Heart left ventricle (tissue), 16 donors: ENCODE measurements at places on chromosomes 1 and 21. TPM values are rescaled to one million over a fixed set of nuclear protein-coding genes. Genes with fewer than 3 reads are reported as not detected.

Gene P3H1
- total RNA-seq, result 11.0 TPM

Gene PSRC1
- 0.35 TPM for total RNA-seq

Gene ZFP69
- total RNA-seq, result 1.1 TPM

Gene SELL
- total RNA-seq, result 2.4 TPM

Gene PGLYRP3
- not detected for total RNA-seq

Gene CLCNKB
- 1.3 TPM for total RNA-seq

Gene FLG2
- not detected for total RNA-seq

Gene POLR3C
- 15.1 TPM for total RNA-seq

DNA sequence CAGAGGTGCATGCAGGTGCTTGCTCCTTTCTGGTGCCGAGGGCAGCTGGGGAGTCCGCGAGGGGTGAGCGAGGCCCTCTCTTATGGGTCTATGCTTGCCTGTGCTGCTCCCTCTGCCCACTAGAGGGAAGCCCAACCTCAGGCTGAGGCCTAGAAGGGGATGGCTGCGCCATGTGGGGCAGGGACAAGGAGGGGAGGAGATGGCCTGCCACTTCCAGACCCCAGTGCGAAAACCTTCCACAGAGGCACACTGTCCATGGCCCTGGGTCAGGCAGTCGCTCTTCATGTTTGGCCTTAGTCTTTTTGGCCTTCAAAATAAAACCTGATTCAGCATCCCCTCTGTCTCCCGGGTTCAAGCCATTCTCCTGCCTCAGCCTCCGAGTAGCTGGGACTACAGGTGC lies 14.0 kb downstream of the RHBG start:
- peak; percentile 65 for DNase-seq

DNA sequence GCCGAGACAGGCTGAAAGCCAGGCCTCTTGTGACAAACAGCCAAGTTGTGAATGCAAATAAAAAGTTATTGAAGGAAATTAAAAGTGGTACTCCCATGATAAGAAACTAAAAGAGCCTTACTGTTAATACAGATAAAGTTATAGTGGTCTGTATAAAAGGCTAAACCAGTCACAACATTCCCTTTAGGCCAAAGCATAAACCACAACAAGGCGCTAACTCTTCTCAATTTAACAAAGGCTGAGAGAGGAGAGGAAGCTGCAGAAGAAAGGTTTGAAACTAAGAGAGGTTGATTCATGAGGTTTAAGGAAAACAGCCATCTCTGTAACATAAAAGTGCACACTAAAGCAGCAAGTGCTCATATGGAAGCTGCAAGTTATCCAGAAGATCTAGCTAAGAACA lies 10.7 kb downstream of the C1orf105 start:
- DNase-seq, result no peak

DNA sequence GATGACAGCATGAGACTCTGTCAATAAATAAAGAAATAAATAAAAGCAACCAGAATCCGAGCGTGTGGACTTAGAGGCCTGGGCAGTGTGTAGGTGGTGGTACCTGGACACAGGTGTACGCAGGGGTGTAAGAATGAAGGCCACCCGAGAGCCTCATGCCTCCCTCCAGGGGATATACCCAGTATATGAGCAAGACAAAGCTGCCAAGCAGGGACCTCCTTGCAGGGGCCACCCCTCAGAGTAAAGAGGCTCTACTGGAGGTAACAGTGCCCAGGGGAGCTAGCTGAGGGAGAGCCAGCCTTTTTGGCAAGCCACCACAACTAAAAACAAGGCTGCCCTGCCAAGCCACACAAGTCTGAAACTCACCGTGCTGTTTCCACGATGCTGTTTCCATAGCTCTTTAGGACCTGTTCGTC lies 179.2 kb upstream of the RAB4A start:
- DNase-seq, result no peak

GRCh38 chr1:77467741-77468140 lies 185.9 kb downstream of the AK5 start:
- DNase-seq, result no peak

DNA sequence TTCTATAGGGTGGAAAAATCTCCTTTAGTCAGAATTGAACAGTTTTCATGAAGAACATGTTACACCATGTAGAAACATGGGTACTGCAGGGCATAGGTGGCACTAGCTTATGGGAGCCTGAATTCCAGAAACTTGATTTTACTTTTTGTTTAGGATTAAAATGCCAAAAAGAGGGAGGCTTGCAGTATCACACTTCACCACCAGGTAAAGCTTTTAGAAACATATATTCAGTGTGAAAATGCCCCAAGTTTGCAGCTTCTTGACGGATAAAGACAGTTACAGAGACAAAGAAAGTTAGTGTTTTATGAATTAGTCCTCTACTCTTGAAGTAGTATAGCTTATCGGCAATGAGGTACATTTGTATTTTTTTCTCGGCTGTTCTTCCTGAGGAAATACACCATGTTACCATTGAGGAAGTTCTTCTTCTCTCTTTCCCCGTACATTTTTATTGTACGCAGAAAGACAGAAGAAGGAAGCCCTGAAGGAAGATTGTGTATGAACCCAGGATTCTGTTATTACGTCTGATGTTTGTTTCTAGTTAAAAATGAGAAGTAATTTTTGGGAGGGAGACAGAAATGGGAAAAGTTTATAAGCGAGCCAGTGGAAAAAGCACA lies 66.1 kb downstream of the PBX1 start:
- no peak for DNase-seq

- DNase-seq, result no peak
Observed at GRCh38 chr1:112651205-112651604, 23.3 kb upstream of the MOV10 start.

GRCh38 chr1:176521211-176521610 lies 58.2 kb downstream of the PAPPA2 start:
- no peak for DNase-seq

- DNase-seq, result no peak
Observed at GRCh38 chr1:77680173-77680572, 2.3 kb downstream of the ZZZ3 start.

DNA sequence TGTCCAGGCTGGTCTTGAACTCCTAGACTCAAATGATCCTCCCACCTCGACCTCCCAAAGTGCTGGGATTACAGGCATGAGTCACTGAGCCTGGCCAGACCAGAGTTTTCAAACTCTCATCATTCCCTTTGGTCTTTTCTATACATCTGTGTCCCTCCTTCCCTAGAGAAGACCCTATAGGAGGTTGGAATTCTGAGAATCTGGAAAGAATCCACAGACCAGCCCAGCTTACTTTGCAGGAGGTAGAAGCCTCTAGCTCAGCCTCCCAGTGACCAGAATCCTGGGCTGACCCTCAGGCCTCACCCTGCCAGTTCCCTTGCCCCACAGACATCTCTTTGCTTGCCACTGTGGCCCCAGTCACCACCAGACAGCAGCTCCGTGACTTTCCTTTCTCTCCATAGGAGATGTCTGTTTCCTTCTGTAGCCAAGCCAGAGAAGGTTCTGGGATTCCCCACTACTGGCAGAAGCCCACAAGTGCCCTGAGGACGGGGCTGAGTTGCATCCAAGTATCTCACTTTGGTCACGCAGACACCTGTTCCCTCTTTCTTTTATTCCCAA lies 34.7 kb upstream of the KHDRBS1 start:
- no peak for DNase-seq

DNA sequence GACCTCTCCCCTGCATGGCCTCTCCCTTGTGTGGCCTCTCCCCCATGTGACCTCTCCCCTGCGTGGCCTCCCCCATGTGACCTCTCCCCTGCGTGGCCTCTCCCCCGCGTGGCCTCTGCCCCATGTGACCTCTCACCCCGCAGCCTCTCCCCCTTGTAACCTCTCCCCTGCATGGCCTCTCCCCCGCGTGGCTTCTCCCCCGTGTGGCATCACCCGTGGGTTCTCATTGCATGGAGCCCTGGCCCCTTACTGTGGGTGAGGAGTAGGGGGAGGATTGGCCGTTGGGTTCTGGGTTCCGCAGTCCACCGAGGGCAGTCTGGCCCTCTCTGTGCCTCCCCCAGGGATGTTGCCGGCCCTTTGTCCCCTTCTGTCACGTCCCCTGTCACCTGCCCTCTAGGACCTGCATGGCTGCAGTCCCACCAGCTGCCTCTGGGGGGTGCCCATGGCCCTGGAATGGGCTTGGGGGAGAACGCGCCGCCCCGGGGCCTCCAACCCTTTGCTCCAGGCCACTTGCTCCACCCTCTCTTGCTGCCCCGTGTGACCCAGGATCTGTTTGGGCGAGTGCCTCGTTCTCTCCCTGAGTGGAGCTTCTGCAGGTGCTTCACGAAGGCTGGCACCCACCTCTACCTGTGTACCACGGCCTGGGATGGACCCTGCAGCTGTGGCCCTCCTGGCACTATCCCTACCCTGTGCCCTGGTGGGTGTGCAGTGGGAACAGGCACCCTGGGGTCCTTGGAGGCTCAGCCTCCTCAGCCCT lies 21.3 kb downstream of the RRP1 start:
- peak; percentile 88 for DNase-seq

GRCh38 chr1:209988706-209989105 lies 50.7 kb downstream of the SYT14 start:
- no peak for DNase-seq

GRCh38 chr21:38205940-38206339 lies 50.9 kb upstream of the KCNJ15 start:
- no peak for DNase-seq

DNA sequence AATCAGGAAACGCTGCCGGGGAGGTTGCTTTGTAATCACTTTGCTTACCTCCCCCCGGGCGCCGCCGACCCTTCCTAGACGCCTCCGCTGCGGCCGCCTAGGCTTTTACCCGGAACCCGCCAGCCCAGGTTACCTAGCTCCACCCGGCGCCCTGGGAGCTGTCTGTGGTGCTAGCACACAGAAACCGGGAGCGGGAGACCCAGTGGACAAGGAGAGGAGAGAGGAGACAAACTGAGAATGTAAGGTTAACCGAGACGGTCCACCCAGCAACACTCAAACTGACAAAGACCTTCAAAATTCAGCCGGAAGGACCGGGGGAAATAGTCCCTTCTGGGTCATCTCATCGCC lies 9.8 kb downstream of the BARHL2 start:
- no peak for DNase-seq

GRCh38 chr1:32413507-32414185 lies 19.4 kb upstream of the BSDC1 start:
- no peak for DNase-seq

GRCh38 chr1:35557118-35557610 lies at the start of gene KIAA0319L:
KIAA0319L (minus strand) TSS chr1:35557403; CDS start chr1:35554491, 2,912 bp downstream.
- DNase-seq, result peak; percentile 94

DNA sequence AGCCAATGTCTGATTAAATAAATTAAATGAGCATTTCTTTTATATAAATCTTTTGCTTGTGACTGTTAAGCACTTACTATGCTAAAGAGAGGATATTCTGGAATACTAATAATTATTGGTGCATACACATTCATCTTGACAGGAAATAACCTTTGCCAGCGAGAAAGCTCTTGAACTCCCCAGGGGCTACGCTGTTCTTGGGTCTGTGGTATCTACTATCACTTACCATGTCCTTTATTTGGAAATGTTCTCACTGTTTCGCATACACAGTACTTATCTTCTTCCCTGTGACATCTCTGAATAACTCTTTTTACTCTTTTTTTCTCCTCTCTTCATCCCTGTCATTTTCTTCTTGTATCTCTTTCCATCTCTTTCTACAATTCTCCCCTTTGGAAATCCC lies 178.7 kb downstream of the GABPA start:
- no peak for DNase-seq

- DNase-seq, result peak; percentile 74
Observed at GRCh38 chr1:235326719-235327558, 1.0 kb downstream of the ARID4B start.

DNA sequence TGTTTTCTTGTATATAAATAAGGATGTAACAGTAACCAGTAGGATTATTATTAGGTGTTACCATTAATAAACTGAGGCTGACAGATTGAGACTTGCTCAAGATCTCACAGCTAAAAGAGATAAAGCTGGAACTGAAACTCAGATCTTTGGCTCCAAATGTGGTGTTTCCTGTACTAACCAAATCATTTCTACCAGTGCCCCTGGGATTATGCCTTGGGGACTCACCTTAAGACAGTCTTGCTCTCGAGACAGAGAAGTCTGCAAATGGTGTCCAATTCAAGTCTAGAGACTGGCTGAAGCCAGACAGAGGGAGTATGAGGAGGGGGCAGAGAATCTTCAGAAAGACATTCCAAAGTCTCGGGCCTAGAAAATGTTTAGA lies 593 bp upstream of the CD53 start:
- DNase-seq, result no peak

DNA sequence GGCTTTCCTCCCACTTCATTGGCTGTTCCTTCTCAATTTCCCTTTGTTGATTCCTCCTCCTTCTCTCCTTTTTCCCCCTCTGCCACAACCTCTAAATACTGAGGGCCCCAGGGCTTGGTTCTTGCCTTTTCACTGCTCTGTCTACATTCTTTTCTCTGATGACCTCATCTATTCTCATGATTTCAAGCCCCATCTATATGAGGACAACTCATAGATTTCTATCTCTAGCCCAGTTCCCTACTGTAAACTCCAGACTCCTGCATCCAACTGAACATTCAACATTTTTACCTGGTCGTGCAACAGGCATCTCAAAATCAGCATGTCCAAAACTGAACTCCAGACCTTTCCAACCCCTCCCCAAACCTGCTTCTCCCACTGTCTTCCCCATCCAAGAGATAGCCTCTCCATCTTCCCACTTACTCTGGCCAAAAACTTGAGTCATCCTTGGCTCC lies 11.5 kb upstream of the SLC9A1 start:
- no peak for DNase-seq

- DNase-seq, result no peak
Observed at GRCh38 chr1:8966606-8967005, 20.9 kb downstream of the CA6 start.

DNA sequence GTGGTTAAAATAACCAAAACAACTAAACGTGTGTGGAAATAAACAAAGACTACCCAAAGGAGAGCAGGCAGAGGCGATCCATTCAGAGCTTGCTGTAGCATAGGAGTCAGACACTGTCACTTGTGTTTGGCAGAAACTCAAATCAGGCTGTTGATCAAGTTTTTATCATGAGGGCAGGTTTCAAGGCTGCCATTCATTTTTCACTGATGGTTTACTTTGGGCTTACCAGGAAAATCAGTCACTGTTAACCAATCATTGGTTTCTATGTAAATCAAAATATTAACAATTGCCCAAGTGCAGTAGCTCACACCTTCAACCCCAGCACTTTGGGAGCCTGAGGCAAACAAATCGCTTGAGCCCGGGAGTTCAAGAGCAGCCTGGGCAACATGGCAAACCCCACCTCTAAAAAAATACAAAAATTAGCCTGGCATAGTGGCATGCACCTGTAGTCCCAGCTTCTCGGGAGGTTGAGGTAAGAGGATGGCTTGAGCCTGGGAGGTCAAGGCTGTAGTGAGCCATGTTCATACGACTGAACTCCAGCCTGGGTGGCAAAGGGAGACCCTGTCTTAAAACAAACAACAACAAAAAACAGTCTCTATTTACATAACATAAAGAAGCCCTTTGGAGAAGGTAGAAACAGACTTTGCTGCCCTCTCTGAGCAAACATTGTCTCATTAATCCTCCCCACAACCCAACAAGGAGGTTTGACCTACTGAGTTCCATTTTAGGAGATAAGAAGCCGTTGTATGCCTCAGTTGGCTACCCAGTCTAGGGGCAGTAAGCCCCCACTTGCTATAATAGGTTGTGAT lies 21.1 kb upstream of the ETS2 start:
- DNase-seq, result no peak

DNA sequence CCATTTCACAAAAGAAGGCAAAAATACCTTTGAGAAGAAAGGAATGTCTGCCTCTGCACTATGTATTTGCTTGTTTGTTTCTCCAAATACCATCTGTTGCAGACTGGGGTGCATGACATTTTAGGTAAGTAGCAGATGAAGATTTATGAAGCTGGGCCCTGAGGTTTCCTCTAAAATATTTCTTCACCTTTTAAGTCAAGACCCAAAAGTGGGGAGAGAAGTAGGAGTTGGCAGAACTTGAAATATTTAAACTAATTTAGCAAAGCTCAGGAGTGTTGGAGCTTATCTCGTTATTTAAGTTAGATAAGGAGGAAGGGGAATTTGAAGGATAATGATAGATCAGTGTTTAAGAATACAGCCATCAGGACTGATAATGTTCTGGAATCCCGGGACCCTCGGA lies 152.9 kb downstream of the DHRS3 start:
- DNase-seq, result no peak
